ENCODE measurements at places on chromosomes 16 and 17. TPM values are rescaled to one million over a fixed set of nuclear protein-coding genes. Genes with fewer than 3 reads are reported as not detected.

DNA sequence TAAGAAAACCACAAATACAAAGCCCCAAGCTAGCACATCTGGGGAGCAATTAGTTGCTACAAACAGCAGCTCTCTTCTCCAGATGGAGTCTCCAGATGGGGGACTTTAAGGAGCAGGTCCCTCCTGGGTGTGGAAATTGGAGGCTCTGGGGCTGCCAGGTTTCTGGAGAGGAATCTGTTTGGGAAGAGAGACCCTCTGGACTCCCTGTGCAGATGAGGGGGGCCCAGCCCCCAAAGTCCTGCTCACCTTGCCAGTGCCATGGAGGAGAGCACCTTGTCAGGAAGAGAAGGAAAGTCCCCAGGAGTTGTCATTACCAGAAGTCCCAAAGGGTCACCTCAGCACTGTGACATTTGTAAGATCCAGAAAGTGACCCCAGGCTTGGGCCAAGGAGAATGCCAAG is 14.8 kb downstream of the TEKT5 start:
- DNase-seq, result no peak

DNA sequence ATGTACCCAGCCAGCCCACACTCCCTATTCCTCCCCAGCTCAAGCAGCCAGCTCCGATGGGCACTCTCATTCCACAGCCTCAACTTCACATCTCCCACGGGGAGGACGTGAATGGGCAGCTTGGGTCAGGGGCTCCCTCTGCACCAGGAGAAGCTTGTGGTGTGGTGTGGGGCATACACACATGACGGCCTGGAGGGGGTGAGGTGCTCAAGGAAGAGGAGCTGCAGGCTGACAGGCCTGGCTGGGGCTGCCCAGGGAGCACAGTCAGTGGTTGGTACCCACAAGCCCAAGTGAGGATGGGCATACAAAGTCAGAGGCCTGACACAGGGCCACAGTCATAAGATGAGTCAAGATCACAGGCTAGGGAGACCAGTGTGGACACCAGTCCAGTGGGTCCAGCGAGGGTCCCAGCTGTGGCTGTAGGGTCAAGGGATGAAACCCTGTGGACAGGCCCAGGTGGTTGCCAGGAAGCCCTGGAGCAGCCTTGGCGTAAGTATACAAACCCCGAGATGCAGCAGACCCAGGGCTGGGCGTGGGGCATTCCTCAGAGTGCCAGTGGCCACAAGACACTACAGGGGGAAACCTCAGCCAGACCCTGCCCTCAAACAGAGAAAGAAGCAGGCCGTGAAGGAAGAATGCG is 4.4 kb downstream of the DRC3 start:
- DNase-seq, result no peak

- no peak for DNase-seq
Measured at GRCh38 chr17:69625474-69625873, 211.0 kb downstream of the MAP2K6 start.

DNA sequence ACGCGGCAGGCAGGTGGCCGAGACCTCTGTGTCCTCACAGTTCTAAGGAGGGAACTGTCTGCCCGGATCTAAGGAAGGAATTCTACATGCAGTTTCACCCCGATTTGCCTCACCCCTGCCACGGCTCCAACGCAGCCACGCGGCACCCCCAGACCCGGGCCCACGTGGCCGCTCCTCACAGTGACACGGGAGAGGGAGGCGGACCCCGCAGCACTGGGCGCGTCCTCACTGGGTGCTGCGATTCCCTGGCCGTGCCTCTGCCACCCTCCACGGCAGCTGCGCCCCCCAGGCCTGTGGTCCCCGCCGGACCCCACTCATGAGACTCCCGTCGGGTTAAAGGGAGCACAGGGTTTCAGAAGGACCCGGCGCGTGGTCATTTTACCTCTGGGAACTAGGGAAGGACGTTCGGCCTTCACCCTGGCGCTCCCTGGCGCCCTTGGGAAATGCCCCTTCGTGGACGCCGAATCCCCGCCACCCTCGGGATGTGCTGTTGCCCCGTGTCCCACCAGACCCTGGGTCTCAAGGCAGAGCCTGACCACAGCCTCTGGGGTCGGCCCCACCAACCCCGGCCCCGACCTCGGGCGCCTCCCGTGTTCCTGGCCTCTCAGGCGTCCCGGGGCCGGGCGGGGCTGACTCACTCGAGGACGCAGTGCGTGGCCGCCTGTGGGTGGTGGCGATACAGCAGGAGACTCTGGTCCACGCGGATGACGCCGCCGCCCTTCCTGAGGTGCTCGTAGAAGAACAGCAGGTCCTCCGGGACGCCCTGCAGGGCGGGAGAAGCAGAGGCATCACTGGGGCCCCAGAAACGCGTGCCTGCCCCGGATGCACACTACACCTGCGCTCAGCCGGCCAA is 118.8 kb upstream of the METRNL start:
- no peak for DNase-seq

- peak; percentile 59 for DNase-seq
Measured at GRCh38 chr16:4537376-4538343, 913 bp downstream of the CDIP1 start.

GRCh38 chr17:78844301-78845005 is 3.8 kb upstream of the USP36 start:
- no peak for DNase-seq

GRCh38 chr17:39674702-39675389 is 6.6 kb downstream of the PNMT start:
- DNase-seq, result peak; percentile 84

DNA sequence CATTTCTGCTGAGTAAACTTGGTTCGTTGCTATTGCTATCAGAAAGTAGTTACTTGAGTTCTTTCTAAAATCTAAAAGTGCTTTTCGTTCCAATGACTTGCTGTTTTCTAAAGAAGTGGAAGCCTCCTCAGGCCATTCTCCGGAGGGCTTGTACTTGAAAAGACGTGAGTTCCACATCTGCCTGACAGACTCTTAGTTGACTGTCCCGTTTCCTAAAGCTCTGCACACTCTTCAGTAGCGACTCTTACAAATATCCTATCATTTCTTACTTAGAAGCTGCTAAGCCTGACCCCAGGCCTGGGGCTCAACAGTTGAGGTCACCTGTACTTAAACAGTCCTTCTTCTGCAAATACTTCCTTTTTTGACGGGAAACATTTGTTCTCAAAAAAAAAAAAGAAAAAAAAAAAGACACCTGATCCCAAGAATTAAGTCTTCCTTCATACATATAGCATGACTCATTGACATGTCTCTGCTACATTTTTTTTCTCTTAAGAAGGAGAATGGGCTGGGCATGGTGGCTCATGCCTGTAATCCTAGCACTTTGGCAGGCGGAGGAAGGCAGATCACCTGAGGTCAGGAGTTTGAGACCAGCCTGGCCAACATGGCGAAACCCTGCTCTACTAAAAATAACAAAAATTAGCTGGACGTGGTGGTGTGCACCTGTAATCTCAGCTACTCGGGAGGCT is 61.5 kb downstream of the DHRS7C start:
- DNase-seq, result no peak

DNA sequence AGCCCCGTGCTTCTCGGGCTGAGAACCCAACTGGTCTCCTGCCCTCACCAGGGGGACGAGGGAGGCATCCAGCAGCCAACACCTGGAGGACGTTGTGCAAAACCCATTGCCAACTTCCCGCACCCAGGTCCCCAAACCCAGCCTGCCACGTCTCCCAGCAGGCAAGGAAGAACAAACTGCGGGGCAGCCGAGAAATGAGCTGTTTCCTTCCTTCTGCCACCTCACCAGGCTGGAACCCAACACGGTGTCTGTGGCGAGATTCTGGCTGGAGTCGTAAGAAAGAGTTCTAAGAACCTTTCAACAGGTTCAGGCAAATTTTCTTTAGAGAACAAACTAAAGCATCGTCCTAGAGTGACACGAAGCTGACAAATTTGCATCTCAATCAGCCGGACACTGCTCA is 3.6 kb downstream of the SLC43A2 start:
- no peak for DNase-seq

CAVIN1 gene
- 19.3 TPM for total RNA-seq

ENDOV gene
- total RNA-seq, result 24.1 TPM

DPEP1 gene
- 2.0 TPM for total RNA-seq

NPIPA7 gene
- total RNA-seq, result 8.8 TPM

MEAK7 gene
- 23.9 TPM for total RNA-seq
